Fibroblast of upper back skin (primary cell): ENCODE measurements at places on chromosomes 11 and 22.

- DNase-seq: peak; percentile 22
These were observed 4.1 kb upstream of the CD82 start for GRCh38 chr11:44561275-44561805.

DNA sequence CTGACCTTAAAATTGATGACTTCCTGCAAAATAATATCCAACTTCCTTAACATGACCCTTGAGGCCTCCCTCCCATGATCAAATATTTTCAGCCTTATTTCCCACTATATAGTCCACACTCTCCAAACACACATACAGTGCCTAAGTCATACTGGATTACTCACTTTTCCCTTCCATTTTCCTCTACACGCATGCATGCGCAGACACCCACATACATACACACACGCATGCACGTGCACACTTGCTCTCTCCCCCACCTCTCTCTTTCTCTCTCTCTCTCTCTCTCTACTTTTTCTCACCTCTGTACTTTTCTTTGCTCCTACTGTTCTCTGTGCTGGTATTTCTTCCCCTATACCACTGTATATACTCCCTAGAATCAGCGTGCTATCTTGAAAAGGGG is 28.1 kb downstream of the DLG2 start:
- DNase-seq: no peak

- no peak for DNase-seq
These were observed 72.7 kb downstream of the RAB38 start for GRCh38 chr11:88102598-88102934.

- no peak for DNase-seq
These were observed 40.5 kb downstream of the BRD1 start for GRCh38 chr22:49786976-49787706.

GRCh38 chr22:29152045-29152953 is 53.4 kb upstream of the EMID1 start:
- DNase-seq: peak; percentile 6

DNA sequence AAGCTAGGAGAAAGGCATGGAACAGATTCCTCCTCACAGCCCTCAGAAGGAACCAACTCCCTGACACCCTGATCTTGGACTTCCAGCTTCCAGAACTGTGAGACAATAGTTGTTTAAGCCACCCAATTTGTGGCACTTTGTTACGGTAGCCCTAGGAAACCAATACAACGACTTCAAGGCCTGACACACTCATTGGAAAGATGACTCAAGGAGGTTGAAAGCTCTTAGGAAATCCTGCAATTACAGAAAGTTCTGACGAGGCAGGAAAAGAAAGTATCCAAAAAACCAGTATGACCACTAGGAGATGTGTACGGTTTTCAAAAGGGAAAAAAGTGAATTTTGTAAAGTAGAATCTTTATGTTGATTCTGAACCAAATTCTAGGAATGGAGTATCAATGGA is 161.4 kb downstream of the SWAP70 start:
- peak; percentile 19 for DNase-seq

DNA sequence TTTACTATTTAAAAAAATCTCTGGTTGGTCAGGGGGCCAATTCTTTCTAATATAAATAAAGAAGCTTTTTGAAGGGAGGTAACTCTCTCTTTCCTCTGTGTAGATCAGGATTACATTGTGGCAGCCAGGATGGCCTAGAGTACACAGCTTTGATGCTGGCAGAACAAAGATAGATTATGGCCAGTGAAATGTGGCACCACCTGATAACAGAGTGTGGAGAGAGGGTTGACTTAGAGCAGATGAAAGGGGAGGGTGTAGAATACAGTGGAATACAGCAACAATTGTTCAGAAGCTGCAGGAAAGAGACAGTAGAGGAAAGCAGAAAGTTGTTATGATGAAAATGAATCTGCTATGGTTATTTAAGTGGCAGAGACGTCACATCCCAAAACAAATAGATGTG is 99.0 kb downstream of the FAR1 start:
- DNase-seq: no peak

DNA sequence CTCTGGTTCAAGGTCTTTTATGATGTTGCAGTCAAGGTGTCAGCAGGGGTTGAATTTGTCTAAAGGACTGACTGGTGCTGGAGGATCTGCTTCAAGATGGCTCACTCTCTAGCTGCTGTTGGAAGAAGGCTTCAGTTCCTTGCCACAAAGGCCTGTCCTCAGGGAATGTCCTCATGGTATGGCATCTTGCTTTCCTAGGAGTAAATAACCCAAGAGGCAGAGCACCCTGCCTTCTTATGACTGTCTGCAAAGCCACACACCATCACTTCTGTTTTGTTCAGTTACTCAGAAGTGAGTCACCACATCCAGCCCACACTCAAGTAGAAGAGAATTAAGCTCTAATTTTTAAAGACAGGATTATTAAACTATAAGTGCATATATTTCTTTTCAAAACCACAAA is 45.2 kb downstream of the PLAAT5 start:
- peak; percentile 28 for DNase-seq

DNA sequence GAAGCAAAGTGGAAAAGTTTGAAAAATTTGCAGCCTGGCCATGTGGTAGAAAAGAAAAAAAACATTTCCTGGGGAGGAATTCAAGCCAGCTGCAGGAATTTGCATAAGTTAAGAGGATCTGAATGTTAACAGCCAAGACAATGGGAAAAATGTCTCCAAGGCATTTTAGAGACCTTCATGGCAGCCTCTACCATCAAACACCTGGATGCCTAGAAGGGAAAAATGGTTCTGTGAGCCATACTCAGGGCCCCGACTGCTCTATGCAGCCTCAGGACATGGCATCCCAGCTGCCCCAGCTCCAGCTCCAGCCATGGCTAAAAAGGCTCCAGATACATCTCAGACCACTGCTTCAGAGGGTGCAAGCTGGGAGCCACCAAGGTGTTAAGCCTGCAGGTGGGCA is 149.1 kb upstream of the SOX6 start:
- DNase-seq: no peak

DNA sequence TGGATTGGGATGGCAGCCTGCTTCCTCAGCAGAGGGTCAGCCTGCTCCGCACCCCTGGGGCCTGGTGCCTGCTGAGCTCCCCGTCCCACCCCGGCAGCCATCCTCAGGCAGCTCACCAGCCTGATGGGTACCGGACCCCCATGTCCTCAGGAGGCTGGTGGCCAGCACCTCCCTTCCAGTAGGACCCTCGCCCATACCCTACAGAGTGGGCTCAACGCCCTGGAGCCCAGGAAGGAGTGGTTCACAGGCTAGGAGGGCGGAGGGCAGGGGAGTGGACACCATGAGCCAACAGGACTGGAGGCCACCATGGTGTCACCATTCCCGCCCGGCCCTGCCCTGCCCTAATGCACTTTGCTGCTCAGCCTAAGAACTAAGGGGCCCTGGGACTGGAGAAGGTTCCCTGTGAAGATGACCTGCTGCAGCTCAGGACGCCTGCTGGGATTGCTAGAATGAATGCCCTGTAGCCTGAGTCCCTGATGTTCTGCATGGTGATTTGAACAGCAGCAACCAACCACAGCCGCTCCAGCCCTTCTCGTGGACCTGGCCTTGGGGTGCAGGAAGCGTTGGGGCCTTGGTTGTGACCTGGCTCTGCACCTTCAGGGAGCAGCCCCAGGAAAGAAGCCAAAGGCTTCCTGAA is 1080.8 kb downstream of the BRD1 start:
- no peak for DNase-seq

DNA sequence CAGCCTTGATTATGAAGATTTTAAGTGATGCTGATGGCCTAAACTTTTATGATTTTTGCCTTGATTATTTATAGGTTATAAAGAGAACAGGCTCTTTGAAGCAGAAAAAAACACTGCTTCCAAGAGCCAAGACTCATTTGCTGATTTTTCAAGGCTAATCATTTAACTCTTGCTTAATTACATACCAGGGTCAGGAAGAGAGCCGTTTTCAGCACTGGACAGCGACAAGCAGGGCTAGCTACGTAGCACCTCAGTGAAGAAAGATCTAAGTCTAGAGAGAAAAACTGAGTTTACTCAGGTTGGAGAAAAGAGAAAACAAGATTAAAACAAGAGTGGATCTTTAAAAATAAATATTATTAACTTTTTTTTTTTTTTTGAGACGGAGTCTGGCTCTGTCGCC is 615.4 kb upstream of the B3GAT1 start:
- peak; percentile 25 for DNase-seq

DNA sequence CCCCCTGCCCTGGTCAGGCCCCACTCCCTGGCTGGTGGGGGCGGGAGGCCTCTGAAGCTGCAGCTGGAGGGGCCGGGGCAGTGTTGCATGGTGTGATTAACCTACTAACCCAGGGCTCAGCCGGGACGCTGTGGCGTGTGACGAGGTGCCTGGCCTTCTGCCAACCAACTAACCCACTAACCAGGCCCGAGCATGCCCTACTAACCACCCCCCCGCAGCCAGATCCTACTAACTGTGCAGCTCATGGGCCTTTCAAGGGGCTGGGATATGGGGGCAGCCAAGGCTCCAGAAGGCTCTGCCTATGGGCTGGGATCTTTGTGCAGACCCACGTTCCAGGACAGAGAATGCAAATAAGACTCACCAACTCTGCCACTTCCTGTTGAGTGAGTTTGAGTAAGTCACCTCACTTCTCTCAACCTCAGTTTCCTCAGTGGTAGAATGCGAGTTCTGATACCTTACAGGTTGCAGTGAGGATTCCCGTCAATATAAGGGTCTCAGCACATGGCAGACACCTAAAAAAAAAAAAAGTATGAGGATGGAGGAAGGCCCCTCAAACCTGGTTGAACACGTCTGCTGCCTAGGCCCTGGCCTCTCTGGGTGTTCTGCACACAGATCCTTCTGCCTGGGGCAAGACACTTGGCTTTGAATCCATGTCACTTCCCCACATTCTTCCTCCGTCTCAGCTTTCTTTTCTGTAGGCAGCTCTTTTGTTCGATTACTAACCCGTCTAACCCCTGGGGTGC is 14.1 kb downstream of the MIAT start:
- no peak for DNase-seq

DNA sequence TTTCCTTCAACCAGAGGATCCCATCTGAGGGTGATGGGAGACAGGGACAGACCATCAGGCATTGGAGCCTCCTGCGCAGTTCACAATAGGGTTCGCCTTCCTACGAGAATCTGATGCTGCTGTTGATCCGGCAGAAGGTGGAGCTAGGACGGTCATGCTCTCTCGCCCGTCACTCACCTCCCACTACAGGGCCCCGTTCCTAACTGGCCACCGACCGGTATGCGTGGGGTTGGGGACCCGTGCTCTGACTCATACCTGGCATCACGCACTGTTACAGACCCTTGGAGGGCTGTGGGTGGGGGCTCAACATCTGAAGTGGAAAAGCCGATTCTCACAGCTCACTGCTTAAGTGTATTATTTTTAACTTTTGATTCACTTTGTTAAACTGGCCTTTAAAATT is 402.3 kb downstream of the BRD1 start:
- no peak for DNase-seq

DNA sequence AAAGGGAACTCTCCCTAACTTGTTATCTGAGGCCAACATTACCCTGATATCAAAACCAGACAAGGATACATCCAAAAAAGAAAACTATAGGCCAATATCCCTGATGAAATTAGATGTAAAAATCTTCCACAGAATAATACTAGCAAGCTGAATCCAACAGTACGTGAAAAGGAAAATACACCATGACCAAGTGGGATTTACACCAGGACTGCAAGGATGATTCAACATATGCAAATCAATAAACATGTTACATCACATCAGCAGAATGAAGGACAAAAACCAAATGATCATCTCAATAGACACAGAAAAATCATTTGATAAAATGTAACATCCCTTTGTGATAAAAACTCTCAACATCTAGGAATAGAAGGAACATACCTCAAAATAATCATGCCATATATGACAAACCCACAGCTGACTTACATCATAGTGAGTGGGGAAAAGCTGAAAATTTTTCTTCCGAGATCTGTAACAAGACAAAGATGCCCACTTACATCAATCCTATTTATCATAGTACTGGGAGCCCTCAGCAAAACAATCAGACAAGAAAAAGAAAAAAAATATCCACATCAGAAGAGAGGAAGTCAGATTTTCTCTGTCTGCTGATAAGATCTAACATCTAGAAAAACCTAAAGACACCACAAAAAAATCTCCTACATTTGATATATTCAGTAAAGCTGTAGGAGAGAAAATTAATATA is 703.3 kb upstream of the ANO5 start:
- no peak for DNase-seq

- DNase-seq: no peak
These were observed 712.6 kb upstream of the ANO5 start for GRCh38 chr11:21480240-21480639.

GRCh38 chr11:108664730-108665525 is at the start of gene DDX10:
TSS of gene DDX10 (plus strand) at chr11:108665069. CDS start at chr11:108665154, 85 bp downstream.
- DNase-seq: peak; percentile 99

DNA sequence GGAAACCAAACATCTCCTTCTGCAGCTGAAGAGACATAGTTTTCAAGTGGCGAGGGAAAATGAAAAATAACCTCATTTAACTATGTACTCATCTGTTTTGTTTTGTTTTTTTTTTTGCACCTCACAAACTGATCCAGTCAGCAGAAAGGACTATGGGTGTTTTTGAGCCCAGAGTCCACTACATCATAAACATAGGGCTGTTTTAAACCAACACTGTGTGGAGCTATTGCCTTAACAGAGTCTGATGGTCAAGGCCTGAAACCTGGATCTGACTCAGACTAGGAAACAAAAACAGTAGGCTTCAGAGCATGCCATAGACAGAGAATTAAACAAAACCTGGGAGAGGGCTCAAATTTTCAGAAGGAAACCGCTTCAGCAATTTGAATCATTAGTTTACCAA is 99.3 kb upstream of the FSHB start:
- DNase-seq: peak; percentile 47

- DNase-seq: no peak
These were observed 137.6 kb downstream of the SNX19 start for GRCh38 chr11:130778705-130779104.

DNA sequence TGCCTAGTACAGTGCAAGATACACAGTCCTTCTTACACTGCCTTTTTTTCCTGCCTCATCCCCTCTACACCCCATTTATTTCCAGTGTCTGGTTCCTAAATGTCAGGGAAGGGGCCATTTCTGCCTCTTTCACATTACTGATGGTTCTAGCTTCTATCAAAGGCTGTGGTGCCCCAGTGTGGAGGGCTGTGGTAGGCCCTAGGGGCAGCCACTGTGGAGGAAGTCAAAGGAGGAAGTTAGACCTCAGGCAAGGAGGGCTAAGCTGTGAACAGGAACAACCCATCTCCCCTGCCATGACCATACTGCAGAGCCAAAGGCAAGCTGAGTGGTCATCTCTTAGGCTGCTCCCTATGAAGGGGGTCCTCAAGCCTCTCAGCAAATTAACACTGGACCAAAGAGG is 81.9 kb upstream of the CRTAM start:
- no peak for DNase-seq

DNA sequence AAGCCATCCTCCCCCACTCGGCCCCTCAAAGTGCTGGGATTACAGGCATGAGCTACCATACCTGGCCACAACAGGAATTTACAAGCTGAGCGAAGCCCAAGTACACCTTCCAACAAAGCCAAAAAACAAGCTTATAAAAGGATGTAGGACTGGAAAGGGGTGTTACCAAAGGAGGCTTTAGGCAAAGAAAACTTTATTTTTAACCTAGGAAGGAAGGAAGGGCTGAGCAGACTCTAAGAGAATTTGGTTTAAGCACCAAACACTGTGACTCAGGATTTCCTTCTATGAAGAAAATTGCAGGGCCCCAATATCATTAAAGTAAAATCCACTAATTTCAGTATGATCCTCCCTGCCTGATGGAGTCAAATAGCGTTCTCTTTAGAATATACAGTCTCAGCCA is 12.1 kb downstream of the DENND5A start:
- DNase-seq: no peak
